ENCODE measurements at places on chromosomes 2 and 18.
A peak's percentile ranks its signal among the peaks of the same experiment; 100 is the strongest.

- peak; percentile 22 for DNase-seq
These were observed 441 bp downstream of the MPHOSPH10 start for GRCh38 chr2:71130905-71131244.

GRCh38 chr2:174599310-174599921 lies 1.8 kb upstream of the WIPF1 start:
- DNase-seq: no peak

DNA sequence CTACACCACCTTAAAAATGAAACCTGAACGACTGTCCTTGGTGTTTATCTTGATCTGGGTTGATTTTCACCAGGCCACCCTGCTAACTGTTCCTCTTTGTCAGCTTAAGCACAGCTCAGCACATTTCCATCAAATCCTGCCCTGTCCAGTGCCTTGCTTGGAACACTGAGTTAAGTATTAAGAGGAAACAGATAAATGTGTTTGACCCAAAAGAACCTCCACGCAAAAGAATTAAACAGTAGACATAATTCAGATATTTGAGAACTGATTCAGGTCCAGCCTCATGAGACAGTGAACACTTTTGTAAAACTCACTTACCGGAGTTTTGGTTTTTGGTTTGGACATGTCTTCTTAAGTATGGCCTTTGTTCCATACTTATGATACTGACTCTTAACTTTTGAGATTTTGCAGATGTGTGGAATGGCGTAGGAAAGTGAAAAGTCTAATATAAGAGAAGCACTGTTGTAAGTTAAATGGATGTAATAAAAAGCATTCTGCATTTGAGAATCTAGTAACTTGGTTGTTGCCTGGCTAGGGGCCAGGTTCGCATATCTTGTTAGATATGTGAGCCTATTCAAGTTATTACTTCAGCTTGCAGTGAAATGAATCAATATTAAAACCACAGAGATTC lies 88.9 kb upstream of the SERPINE2 start:
- DNase-seq: peak; percentile 21

- DNase-seq: peak; percentile 84
These were observed 5.6 kb upstream of the IMP4 start for GRCh38 chr2:130336877-130337734.

- DNase-seq: peak; percentile 83
These were observed 24.3 kb downstream of the TMEM237 start for GRCh38 chr2:201618744-201619662.

GRCh38 chr2:46531863-46532262 lies 52.5 kb downstream of the TMEM247 start:
- no peak for DNase-seq

- no peak for DNase-seq
These were observed 1008.5 kb upstream of the FANCL start for GRCh38 chr2:59249441-59250306.

DNA sequence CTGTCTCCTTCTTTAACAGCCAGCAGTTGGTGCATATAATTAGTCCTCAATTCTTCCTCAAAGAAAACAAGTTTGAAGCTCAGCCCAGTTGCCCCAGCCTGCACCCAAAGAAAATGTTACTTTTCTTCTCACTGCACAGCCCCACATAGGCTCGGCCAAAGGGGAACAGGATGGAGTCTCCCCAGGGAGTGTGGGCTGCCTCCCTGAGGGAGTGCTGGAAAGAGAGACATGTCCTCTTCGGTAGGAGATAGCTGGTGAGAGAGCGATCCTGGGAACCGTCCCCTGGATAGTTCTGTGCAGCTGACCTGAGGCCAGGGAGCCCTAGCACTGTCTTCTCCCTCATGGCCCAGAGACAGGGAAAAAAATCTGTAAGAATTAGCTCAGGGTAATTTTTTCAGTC lies 37.9 kb upstream of the CD207 start:
- no peak for DNase-seq

GRCh38 chr2:241952816-241953215 lies 83.3 kb downstream of the RTP5 start:
- no peak for DNase-seq

DNA sequence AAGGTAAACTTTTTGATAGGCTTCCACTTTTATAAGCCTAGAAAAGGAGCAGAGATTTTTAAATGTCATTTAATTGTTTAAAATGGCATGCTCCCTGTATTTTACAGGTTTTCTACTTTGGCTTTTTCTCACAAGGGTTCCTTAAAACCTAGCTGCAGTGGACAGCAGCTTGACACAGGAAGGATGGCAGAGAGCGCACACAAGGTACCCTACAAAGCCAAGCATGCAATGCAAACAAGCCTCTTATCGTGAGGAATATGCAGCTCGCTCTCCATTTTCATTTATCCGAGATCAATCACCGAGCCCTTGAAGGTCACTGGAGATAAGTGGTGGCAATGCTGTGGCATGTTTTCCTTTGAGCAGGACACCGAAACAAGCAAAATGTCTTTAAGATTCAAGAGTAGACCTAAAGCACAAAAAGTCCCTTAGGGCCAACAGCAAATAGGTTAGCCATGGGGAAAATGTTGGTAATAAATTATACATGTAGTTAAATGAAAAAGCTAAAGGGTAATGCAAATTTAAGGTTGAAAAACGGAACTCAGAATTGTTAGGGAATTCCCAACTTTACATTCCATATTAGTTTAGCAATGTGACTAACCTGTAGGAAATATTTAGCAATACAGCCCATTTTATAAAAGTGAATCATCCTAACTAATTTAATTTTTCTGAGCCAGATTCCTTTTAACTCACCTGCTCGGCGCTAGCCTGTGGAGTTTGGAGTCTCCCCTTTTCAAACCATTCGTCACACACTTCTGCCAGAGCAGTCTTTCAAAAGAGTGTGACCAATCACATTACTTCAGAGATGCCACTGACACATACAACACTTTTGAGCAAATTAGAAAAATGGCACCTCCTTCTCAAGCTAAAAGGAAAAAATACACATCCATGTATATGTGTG lies 337.9 kb upstream of the PKDCC start:
- DNase-seq: no peak

DNA sequence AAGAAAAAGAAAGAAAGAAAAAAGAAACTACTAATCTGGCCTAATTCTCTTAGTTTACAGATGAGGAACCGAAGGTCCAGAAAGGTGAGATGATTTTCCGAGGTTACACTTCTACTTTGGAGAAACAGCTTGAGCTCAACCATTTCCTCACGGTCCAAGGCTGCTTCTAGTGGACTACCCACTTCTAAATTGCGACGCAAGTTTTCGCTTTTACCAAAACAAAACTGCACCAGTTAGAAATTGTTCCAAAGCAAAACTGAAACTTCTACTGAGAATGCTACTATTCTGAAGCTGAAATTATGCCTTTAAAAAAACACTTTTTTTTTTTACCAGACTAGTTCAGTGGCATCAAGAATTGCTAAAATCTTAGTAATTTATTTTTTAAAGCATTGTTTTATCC lies 101.6 kb downstream of the INO80D start:
- no peak for DNase-seq

DNA sequence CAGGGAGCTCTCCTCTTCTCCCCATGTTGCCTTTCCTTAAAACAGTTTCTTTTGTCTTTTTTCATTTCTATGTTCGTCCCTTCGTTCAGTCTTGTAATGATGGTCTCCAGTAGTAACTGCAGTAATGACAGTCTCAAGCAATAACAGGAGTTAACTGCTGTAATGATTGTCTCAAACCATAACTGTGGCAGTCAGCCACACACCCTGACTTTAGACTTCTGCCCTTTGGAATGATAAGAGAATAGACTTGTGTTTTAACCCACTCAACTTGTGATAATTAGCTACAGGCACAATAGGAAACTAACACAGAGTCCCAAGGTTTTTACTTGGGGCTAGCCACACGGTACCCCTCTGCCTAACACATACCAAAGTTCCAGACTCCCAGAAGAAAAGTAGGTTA lies 12.1 kb downstream of the TMEM131 start:
- DNase-seq: no peak

- peak; percentile 47 for DNase-seq
These were observed 22.8 kb upstream of the SCN7A start for GRCh38 chr2:166516712-166517303.

- no peak for DNase-seq
These were observed 28.9 kb upstream of the CNOT11 start for GRCh38 chr2:101223814-101224231.

DNA sequence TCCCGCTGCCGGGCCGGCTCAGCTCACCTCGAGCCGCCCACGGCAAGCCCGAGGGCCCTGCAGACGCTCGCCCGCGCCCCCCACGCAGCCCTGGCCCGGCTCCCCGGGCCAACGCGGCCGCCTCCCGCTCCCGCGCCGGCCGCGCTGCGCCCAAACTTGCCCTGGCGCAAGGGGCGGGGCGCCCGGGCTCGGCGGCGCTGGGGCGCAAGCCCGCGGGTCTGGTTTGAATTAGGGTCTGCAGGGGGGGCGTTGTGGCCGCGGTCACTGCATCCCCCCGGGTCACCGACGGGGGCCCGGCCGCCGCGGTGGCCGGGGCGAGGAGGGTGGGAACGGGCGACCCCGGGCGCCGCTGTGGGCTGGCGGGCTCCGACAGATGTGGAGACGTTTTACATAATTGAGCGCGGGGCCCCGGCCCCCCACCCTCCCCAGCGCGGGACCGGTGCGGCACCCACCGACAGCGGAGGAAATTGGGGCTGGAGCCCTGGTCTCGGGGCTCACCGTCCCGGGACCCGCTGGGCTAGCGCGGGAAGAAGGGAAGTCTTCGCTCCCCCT lies 690 bp downstream of the SDC1 start:
- DNase-seq: no peak

DNA sequence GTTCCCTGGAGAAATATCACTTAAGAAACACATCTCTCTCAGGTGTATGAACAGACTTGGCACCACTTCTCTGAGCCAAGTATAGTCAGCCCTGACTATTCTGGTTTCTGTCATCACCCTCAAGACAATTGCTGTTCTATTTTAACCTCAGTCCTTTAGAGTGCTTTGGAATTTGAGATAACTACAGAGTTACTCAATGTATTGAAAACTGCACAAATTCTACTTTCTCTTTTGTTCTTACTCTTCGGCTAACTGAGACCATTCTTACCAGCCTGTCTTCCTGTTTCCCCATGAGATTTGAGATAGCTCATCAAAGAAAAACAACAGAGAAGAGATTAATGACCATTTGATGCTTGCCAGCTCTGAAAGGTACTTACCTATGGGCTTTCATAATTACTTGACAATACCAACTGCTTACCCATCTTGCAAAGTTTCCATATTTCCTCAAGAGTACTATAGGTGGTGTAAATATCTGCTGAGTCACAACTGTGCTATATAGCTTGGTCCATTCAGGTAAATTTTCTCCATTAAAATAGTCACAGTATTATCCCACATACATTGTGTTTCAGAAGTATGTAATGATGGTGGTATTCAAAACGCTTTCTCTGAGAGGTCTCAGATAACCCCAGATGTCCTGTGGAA lies 467.5 kb upstream of the CHST9 start:
- DNase-seq: peak; percentile 3

- DNase-seq: no peak
These were observed 197.0 kb upstream of the MEIS1 start for GRCh38 chr2:66237803-66238379.
